ENCODE measurements at places on chromosomes 7 and 10.

- no peak for DNase-seq
Observed at GRCh38 chr7:157019718-157020451, 9.4 kb upstream of the MNX1 start.

DNA sequence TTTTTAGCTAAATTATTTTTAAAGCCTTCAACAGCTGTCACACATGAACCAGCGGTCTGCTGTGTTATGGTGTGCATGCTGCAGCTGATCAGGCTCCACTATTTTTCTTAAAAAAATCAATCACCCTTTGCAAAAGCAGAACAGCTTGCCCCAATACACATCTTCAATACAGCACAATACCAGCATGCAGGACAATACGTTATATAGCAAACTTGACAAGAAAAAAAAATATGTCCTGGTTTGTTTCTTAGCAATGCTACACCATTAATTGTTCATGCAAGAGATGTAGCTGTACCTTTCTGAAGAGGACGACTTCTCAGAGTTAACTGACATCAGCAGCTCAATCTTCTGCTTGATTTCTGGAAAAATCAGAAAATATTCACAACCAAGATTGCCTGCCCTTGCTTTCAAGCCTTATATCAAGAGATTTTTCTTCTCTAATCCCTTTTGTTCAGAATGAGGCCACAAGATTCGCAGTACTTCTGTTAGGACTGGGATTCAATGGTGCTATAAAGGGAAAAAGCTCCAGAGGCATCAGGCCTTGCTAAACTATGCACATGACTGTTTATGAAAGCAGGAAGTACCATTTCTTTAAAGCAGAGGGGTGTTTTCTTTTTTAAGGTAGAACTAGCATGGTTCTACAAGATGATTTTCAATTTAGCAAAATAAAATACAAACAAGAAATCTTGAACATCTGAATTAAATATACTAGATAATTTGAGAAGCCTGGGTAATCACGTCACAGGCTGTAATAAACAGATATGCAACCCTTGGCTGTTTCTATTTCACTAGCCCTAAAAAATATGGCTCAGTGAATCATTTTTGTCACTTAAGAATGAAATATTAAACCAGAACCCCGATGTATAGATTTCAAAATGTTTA, 120.0 kb downstream of the SRPK2 start:
- no peak for DNase-seq

DNA sequence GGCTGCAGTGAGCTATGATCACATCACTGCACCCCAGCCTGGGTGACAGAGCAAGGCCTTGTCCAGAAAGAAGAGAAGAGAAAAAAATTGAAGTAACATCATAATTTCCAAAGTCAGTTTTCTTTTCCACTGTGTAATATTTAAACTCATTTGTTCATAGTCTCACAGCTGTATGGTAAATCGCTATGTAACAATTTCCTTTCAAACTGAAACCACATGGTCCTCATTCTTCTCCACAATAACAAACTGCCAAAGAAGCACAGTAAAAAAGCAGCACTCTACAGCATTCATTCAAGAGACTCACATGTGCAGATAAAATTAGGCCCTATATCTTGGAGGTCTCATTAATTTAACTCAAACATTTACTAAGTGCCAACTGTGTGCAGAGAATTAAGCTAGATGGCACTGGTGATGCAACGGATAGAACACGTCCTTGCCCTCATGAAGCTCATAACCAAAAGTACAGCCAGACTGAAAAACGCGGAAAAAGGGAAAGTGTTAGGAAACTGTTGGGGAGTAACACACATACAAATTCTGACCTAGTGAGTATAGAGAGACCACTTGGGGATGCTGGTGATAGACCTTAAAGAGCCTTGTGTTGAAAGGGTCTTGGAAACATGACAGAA, 174.0 kb upstream of the KCTD7 start:
- no peak for DNase-seq

DNA sequence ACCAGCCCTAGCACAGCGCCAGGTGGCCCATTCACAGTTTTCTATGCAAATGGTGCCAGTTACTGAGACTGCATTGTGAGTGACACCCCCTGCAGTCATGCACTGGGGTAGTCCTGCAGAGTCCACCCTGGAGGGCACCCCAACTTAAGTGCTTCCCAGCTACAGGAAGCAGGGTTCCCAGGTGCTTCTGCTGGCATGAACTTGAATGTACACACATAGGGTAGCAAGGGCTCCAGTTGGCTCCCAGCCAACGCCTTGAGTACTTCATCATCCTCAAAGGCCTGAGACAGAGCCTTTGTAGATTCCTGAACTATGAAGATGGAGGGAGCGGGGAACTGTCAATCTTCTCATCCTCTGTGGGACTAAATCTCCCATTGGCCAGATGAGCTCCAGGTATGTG, 11.5 kb upstream of the NPFFR1 start:
- DNase-seq, result no peak

DNA sequence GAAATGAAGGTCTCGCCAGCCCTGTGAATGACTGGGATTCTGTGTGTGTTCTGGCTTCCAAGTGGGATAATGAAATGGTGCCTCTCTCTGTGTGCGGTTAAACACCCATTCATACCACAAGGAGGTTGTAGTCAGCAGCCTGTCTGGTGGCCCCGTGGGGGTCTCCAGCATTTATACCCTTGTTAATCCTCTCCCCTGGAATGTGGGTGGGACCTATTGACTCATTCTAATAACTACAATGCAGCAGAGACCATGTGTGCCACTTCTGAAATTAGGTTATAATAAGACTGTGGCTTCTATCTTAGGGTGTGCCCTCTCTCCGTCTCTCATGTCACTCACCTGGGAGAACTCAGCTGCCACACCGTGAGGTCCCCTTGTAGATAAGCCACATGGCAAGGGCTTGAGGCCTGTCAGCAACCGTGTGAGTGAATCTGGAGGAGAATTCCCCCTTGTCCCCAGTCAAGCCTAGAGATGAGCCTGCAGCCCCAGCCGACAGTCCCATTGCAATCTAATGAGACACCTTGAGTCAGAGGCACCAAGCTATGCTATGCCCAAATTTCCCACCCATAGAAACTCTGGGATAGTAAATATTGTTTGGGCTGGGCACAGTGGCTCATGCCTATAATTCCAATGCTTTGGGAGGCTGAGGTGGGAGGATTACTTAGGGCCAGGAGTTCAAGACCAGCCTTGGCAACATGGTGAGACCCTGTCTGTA, 106.8 kb downstream of the GALNT17 start:
- no peak for DNase-seq

DNA sequence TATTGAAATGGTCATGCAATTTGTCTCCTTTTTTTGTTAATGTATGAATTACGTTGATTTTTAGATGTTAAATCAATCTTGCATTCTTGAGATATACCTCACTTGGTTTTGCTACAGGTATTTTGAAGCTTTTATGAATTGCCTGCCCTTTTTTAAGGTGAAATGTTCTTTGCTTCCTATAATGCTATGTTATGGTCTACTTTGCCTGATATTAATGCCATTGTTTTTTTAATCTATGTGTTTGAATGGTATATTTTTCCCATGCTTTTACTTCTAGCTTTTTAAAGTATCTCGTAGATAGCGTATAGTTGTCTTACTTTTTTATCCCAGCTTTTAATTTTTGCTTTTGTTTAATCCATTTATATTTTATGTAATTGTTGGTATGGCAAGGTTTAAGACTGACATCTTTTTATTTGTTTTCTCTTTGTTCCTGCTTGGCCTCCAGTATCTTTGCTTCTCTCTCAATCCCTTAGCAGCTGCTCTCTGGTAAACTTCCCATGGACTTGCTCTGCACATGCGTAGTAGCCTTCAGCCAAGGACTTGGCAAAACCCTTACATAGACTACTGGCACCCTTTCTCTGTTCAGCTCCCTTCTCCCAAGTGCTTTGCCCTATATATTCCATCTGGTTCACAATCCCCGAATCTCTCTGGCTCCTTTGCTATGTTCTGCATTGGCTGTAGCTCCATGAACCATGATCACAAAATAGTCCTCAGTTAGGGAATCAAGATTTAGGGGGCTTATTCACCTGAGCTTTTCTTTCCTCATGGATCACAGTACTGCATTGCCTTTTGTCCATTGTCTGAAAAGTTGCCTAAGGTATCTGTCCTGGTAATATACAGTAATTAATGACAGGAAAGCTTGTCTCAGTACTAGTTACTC, 8.4 kb downstream of the TRIM24 start:
- no peak for DNase-seq

GRCh38 chr7:127833641-127834040, 181.6 kb downstream of the SND1 start:
- no peak for DNase-seq

DNA sequence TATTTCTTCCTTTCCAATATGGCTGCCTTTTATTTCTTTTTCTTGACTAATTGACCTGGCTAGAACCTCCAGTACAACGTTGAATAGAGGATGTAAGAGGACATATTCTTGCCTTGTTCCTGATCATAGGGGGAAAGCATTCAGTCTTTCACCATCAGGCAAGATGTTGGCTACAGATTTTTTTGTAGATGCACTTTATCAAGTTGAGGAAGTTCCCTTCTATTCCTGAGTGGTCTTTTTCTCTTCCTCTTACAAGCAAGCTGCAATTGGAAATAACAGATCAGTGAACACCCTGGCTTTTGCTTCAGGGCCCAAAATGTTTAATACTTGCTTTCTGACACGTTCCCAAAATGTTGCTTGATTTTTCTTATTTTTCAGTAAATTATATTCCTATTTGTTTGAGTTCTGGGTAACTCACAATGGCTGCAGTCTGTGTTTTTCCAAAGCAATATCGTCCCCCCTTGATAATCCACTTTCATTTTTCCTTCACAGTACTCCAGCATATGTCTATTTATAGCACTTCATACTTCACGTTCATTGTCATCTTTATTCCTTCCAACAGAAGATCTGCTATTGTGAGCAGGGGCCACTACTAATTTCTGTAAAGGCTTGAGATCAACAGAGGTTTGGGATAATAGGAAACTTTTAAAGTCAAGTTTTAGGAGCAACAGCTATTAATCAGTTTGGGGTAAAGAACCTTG, 11.7 kb downstream of the CPEB3 start:
- no peak for DNase-seq

DNA sequence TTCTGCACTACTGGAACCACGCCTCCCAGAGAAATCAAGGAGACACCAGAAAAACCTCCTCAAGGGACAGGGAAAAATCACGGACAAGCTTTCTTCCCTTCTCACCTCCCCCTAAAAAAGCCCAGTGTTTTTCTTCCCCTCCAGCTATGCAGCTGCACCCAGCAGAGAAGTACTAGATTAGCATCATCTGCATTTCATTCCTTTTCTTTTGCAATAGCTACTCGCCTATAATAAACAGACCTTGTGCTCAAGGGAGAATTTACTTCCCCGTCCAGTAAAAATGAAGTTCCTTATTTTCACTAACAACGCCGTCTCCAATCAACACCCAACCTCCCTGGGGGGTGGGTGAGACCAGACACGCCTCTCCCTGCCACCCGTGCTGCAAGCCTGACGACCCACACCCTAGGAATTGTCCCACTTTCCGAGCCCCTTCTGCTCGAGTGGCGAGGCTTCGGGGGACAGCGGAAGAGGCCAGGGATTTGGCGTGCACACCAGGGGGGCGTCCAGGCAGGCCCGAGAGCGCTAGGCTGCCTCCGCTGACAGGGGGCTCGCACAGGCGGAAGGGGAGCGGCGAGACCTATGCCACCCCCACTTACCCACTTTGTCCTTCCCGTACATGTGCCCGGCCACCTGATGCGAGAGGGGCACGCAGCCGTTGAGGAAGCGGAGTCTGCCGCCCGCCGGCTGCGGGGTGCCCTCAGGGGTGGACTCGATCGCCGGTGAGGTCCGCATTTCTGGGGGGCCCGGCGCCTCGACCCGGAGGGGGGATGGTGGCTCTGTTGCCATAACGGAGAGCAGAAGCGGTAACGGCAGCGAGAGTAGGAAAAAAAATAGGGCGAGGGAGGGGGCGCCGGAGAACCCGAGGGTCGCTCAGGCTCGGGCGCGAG, 625 bp downstream of the IPMK start:
- peak; percentile 57 for DNase-seq

- DNase-seq, result no peak
Observed at GRCh38 chr10:5485948-5486852, 13.2 kb downstream of the CALML5 start.

GRCh38 chr10:27504007-27504807, at the start of gene RAB18:
TSS of gene RAB18 (plus strand) at chr10:27504304. CDS start at chr10:27504370, 66 bp downstream.
- DNase-seq, result peak; percentile 97

DNA sequence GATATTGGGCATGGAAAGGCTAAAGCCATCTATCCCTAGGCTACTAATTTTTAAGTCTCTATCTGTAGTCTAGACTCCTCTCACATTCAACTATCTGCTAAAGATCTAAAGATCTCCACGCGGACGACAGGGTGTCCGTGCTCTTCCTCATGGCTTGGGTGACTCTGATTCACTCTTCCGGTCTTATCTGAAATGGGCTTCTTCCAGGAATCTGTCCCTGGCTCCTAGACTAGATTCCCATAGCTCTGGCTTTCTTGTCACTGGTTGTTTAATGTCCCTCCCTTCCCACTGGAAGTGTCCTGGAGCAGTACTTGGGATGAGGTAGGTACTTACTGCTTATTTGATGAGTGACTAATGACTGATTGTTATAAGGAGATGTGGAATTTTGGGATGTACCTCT, 62.0 kb upstream of the PODXL start:
- no peak for DNase-seq

- DNase-seq, result no peak
Observed at GRCh38 chr7:49479936-49480544, 293.4 kb upstream of the VWC2 start.

- DNase-seq, result no peak
Observed at GRCh38 chr7:140989068-140989467, 25.7 kb downstream of the MRPS33 start.

GRCh38 chr7:142782922-142783900, 12.4 kb downstream of the PRSS2 start:
- DNase-seq, result peak; percentile 98

DNA sequence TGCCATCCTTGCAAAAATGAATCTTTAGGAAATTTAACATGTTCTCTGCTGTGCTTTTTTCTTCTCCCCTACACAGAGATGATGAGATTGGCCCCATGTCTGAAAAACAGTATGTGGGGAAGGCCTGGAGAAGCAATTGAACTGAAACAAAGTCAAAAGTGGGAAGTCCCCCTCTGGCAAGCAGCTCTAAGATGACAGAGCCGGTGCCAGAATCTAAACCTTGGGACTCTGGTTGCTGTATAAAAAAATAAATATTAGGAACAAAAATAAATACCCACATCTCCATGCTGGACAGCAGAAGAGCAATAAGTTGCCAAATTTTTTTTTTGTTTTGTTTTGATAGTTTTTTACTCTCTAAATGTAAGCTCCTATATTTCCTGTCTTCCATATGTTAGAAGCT, 51.8 kb upstream of the TRIL start:
- DNase-seq, result no peak

DNA sequence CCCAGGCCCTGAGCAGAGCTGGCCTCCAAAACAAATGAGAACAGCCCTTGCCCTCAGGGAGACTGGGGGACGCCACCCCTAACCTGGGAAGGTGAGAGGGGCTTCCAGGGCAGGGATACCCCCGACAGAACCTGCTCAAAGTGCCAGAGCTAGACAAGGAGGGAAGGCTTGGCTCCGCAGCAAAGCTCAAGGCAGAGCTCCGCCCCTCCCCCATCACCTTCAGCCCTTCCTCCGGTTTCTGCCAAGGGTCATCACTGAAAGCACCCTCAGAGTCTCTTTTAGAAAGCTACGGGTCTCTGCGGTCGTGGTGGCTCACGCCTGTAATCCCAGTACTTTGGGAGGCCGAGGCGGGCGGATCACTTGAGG, 73.4 kb upstream of the CUX1 start:
- no peak for DNase-seq
